ENCODE measurements at places on chromosomes 6 and 20.

DNA sequence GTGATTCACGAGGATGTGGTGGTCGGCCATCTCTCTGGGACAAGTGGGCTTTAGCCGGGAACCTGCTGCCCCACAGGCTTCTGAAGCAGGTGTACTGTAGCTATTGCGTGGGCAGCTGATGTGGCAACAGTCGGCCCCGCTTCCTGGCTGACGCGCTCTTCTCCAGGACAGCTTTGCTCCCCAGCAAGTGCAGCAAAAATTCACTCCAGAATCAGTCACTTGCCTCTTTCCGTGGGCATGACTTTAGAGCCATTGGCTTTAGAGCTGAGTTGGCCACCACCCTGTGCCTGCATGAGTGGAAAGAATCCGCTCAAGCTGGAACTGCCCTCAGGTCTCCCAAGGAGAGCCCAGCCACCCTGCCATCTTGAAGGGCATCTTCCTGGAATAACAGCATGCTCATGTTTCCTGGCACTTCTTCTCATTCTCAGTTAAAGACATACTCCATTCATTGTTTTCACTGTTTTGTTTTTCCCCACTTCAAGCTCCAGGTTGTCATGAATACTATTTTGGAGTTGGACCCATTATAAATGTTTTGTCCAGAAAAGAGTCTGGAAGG lies 178.3 kb downstream of the ZDHHC14 start:
- DNase-seq: no peak

- DNase-seq: no peak
Observed at GRCh38 chr6:11609324-11610071, 71.9 kb downstream of the TMEM170B start.

GRCh38 chr6:1736346-1737105 lies 126.8 kb downstream of the FOXC1 start:
- DNase-seq: no peak

DNA sequence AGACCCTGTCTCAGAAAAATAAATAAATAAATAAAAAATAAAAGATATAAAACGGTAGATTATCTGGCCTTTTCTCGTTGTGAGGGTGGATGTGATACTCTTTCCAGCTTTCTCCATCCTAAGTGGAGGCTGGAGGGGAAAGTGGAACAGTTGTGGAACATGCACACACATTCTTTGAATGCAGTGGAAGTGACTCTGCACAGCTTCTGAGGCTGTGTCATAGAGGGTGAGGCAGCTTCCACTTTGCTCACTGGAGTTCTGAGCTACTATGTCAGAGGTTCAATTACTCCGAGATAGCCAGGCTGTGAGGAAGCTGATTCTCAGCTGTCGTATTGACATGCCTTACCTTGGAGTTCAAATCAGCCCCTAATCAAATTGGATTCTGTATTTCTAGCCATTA lies 82.2 kb downstream of the CHMP4B start:
- DNase-seq: no peak

- DNase-seq: no peak
Observed at GRCh38 chr6:29675561-29675960, 5.4 kb downstream of the ZFP57 start.

GRCh38 chr6:5869676-5870075 lies 137.0 kb downstream of the NRN1 start:
- no peak for DNase-seq

GRCh38 chr6:151374036-151374683 lies 17.2 kb downstream of the ZBTB2 start:
- DNase-seq: no peak

DNA sequence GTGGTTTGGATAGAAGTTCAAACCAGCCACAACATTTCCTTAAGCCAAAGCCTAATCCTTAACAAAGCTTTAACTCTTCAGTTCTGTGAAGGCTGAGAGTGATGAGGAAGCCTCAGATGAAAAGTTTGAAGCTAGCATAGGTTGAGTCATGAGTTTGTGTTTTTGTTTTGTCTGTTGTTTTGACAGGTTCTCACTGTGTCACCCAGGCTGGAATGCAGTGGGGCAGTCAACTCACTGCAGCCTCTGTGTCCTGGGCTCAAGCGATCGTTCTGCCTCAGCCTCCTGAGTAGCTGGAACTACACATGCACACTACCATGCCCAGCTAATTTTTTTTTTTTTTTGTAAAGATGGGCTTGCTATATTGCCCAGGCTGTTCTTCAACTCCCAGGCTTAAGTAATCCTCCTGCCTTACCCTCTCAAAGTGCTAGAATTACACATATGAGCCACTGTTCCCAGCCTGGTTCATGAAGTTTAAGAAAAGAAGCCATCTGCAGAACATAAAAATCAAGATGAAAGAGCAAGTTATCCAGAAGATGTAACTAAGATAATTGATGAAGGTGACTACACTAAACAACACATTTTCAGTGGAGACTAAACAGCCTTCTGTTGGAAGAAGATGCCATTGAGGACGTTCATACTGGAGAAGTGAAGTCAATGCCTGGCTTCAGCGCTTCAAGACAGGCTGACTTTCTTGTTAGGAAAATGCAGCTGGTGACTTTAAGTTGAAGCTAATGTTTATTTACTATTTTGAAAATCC lies 96.2 kb downstream of the SMAP1 start:
- DNase-seq: no peak

DNA sequence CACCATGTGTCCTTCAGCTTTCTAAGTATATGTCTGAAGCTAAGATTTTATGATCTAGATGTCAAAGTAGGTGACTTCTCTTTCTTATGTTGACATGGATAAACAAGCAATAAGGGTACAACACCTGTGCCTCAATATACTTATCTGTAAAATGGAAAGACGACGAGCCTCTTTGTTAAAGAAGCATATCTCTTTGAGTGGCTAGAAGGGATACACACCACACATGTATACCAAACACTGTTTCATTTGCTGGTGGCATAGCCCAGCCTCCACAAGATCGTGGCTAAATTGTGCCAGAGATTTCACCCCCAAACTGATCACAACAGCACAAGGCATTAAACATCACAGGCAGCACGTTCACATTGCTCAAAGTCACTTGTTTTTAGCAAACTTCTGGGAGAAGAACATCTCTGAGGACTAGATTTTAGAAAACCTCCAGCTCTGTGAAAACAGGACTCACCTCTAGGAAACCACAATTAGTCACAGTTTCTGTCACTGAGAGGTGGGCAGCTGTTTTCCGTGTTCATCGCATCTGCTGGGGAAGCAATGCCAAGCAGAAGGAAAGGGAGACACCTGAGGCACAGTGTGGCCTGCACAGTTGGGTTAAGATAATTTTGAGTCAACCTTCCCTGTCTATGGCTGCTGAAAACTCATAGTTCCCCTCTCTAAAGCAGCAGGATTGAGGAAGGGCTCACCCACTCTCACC lies 263.0 kb upstream of the PLCB4 start:
- no peak for DNase-seq

GRCh38 chr6:3403238-3404173 lies 53.3 kb downstream of the SLC22A23 start:
- no peak for DNase-seq
